Uterus (tissue), 4 donors: ENCODE measurements at places on chromosomes 7 and 10. TPM values are rescaled to one million over a fixed set of nuclear protein-coding genes. Genes with fewer than 3 reads are reported as not detected.

- DNase-seq = no peak
Measured at GRCh38 chr7:115827305-115828045, 203.1 kb downstream of the TFEC start.

DNA sequence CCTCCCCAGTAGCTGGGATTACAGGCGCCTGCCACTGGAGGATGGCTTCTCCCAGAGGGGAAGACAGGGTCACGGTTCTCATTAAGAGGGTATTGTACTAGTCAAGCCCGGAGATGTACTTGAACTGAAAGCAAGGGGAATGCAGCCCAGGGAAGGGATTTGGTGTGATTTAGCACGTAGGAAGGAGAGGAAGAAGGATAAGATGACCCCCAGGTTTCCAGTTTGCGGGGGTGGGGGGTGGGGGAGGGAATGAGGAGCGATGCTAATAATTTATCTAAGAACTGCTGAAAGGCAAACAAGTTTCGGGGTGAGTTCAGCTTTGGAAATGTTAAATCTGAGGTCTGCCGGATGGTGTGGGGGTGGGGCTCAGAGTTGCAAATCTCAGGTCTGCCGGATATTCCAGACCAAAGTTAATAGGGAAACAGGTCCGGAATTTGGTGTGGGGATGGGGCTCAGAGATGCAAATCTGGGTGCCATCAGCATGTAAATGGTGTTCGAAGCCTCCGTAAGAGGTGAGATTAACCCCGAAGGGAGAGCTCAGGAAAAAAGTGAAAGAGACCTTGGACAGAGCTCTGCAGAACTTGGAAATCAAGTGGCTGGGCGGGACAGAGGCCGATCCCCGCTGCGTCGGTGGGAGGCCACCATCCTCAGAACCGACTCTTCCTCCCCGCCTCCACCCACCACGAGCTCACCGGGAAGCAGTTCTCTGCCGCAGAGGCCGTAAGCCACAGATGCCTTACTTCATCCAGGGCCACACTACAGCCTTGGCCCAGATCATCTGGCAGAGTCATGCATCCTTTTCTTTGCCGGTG is 1.6 kb upstream of the SEPHS1 start:
- peak; percentile 37 for DNase-seq

DNA sequence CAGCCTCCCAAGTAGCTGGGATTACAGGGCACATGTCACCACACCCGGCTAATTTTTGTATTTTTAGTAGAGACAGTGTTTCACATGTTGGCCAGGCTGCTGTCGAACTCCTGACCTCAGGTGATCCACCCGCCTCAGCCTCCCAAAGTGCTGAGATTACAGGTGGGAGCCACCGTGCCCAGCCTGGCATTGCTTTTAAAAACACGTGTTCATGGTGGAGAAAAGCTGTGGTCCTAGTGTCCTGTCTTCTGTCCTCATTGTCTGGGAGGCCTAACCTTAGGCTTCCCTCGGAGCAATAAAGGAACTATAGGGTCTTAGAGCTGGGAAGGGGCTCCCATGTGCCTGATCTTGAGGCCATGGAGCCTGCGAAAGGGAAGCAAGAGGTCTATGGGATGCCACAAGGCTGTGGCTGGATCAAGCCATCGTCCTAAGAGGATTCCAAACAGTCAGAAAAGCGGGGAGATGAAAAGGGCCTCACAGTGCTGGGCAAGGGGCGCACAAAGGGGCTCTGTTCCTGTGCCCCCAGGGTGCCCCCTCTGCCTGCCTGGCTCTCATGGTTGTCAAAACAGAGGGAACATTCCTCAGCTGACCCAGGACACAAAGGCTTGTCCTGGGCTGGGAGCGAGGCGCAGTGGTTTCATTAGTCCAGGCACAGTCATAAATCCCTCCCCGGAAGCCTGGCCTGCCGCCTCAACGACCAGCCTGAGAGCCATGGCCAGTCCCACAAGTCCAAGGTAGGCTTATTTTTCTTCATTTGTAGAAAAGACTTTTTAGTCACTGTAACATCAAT is 106.6 kb upstream of the TNS3 start:
- no peak for DNase-seq

The PLA2G12B gene
- total RNA-seq = not detected

The MYO3A gene
- 3.4 TPM for total RNA-seq
